Testis (tissue), 5 donors: ENCODE measurements at places on chromosomes 1 and 21. TPM values are rescaled to one million over a fixed set of nuclear protein-coding genes. Genes with fewer than 3 reads are reported as not detected.

GRCh38 chr1:20376171-20376570, 85.5 kb downstream of the VWA5B1 start:
- DNase-seq, result no peak

DNA sequence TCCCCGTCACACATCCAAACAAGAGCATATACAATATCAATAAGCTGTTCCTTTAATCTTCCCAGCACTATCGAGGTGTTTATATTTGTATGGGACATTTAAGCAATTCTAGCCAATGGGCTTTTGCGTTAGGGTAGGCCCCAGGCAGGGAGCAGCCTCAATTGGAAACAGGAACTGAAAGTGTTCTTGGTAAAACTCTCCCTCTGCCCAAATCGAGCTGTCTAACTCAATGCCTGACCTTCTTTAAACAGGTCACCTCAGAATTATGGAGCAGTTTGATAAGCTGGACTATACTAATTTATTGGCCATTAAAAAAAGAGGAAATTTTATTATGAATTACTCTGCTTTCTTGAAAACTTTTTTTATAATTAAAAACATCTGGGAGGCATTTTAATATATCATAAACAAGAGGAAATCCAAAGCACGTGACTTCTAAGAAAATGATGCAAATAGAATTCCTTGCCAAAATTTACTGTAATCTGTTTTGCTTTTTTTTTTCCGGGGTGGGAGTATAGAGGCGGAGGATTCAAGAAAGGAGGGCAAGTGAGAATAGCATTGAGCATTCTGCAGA, 498.1 kb downstream of the LMO4 start:
- peak; percentile 67 for DNase-seq

DNA sequence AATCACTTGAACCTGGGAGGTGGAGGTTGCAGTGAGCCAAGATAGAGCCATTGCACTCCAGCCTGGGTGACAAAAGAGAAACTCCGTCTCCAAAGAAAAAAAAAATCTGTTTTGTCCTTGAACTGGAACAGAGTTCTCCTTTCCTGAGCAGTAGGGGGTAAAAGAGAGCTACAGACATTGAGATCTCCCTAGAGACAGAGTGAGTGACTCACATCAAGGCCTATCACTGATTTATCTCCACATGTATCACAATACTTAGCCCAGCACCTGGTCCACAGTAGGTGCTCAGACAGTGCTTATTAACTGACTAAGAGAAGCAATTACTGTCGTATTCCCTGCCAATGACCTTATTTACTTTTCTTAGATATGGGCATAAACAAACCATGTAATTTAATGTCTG, 354.1 kb upstream of the C1orf87 start:
- DNase-seq, result no peak

- peak; percentile 66 for DNase-seq
These were observed 733 bp downstream of the KDM5B start for GRCh38 chr1:202807451-202807925.

DNA sequence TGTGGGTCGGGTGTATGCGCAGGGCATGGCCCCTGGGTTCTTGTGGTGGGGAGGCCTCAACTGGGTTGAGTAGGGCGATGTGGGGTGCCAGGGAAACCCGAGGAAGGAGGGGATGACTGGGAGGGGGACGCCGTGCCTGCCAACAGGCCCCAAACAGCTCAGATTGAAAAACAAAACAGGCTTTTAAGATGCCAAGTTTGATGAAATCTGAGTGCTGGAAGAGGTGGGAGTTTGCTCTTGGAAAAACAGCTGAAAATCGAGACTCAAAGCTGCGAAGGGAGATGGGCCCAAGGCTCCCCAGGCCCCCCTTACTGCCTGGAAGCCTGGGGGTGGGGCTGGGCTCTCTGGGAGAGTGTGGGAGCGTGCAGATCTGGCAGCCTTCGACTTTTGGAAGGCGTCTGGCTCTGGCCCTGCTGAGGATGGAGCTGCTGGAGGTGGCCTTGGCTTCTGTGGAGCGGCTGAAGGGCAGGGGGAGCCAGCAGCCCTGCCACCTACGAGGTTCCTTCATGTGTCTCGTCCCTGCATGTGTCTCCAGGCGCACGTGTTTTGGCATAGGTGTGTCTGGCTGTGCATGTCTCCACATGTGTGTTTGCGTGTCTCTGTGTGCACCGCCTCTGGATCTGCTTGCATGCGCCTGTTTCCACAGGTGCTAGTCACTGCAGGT, 33.3 kb downstream of the PTPRF start:
- DNase-seq, result peak; percentile 56

DNA sequence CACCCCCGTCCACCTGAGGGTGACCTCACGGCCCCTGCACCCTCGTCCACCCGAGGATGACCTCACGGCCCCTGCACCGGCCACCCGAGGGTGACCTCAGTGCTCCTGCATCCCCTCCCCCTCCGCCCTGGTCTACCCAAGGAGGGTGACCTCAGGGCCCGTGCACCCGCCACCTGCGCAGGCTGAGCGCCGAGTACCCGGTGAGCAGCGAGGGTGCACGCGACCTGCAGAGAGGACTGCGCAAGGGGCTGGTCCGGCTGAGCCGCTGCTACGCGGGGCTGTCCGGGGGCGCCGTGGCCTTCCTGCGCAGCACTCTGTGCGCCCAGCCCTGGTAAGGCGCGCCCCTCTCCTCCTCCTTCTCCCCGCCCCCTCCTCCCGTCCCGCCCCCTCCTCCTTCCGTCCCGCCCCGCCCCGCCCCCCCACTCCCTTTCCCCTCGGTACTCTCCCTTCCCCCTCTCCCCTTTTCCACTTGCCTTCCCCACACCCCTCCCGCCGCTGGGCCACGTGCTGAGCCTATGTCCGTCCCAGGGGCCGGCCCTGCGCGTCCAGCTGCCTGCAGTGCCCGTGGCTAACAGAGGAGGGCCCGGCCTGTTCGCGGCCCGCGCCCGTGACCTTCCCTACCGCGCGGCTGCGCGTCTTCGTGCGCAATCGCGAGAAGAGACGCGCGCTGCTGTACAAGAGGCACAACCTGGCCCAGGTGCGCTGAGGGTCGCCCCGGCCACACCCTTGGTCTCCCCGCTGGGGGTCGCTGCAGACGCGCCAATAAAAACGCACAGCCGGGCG, 28.4 kb downstream of the TRIM11 start:
- peak; percentile 81 for DNase-seq

Gene C1orf146
- polyA plus RNA-seq, result 11.1 TPM

GRCh38 chr21:32523988-32524719, 61.2 kb downstream of the TCP10L start:
- no peak for DNase-seq

Gene PCAT6
- polyA plus RNA-seq, result 80.5 TPM

DNA sequence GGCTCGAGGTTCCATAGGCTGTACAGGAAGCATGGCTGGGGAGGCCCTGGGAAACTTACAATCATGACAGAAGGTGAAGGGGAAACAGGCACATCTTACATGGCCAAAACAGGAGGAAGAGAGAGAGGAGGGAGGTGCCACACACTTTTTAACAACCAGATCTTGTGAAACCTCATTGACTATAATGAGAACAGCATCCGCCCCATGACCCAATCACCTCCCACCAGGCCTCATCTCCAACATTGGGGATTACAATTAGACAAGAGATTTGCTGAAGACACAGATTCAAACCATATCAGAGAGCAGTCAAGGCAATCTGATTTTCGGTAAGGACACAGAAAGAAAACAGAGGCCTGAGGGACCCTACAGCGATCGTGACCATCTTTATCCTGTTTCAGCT, 41.7 kb downstream of the TNFRSF9 start:
- no peak for DNase-seq

Gene ARHGAP29
- 24.9 TPM for polyA plus RNA-seq

Gene GPA33
- 1.1 TPM for polyA plus RNA-seq

DNA sequence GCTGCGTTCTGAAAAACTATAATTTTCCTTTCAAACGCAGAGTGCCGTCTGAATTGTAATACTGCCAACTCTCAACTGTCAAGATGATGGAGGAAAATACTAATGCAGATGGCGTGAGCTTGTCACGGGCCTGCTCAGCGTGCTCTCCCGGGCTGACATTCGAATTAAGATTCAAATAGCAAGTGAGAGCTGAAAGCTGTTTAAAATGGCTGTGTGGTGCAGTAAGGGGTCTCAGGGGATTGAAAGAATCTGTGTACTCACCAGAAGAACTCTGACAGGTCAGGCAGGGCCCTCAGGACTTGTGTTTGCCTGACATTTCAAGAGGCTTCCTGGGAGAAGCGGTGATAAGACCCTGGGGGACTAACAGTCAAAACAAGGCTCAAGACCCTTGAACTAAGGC, 33.1 kb downstream of the ZMYND12 start:
- no peak for DNase-seq

DNA sequence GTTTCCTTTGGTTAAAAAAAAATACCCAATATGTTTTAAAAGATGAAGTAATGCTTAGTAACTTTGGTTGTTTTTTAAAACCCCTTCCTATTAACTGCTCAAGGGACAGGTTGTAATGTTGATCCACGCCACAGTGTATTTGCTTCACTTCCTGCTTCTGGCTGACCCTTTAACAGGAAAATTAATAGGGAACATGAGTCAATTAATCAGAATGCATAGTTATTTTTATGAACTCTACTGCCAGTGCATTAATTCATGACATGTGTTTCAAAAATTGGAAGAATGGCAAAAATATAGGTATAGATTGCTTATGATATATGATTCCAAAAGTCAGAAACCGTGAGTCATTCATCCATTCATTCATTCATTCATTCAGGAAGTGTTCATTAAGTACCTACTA, 204.8 kb downstream of the SETD4 start:
- no peak for DNase-seq

DNA sequence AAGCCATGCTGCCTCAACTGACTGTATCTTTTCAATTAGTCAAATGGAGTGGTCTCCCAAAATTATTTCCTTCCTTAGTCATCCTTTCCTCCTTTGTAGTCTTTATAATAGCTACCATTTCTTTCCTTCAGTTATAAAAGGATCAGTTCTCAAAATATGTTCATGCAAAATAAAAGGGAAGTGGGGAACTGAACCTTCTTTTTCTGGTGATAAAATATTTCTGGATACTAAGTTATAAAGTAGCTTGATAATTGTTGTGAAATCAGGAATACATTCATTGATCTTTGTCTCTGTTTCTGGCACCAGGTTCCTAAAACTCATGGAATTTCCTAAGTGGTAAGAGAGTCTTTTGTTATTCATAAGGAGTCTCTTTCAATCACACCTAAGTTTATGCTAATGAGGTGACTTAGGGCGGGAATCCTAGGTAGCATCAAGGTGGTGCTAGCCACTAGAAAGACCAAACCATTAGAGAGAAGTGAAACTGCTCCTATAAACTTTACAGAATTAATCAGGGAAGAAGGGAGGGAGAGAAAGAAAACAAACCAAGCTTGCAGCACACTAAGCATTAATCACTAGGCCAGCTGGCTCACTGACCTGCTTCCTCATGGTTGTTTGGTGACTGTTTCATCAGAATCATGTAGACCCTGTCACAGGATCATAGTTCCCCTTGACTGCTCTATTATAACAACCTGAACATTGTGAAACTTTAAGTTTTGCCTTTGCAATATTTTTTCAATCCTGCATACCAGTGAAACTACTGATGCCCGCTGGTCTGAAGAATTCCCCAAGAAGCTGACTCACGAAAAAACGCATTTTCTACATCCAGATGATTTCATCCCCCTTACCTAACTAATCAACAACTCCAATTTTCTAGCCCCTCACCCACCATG, 161.6 kb upstream of the PTBP2 start:
- no peak for DNase-seq

Gene LCA5L
- 88.0 TPM for polyA plus RNA-seq

Gene LMX1A
- 2.6 TPM for polyA plus RNA-seq

Gene OR10J1
- polyA plus RNA-seq, result 8.3 TPM

- DNase-seq, result no peak
These were observed 47.3 kb downstream of the RAP1GAP start for GRCh38 chr1:21621761-21622436.

Gene MRPS14
- polyA plus RNA-seq, result 42.8 TPM

DNA sequence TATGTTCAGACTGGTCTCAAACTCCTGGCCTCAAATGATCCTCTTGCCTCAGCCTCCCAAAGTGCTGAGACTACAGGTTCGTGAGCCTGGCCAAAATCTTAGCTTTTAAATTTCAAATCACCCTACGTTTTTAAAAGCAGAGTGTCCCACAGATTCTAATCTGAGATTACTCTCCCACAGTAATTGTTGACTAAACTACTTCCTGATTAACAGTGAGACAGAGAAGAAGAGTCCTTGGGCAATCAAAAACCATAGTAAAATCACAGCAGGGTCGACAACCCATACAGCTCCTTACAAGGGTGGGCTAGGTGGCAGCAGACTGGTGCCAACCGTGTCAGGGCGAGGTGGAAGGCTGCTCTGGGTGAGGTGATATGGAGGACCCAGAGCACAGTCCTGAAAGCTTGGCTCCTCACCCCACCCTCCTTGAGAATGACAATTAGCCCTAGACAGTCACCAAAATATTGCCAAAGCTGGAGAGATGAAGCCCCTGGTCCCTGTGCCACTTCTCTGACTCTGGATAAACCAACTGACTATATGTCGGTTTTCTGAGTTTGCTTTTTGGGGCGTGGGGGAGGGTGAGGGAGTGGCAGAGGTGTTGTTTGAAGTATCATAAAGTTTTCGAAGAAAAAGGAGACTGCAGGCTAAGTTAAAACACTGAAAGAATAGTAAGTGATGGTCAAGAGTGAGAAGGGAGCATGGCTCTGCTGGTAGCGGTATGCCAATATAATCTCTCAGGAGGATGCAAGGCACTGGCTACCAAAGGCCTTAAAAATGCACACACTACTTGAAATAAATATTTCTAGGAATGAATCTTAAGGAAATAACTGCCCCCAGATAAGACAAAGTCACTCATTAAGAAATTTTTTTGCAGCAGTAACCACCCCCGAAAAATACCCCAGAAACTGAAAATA, 86.8 kb downstream of the SLC45A1 start:
- DNase-seq, result no peak

Gene OR4F16
- not detected for polyA plus RNA-seq

DNA sequence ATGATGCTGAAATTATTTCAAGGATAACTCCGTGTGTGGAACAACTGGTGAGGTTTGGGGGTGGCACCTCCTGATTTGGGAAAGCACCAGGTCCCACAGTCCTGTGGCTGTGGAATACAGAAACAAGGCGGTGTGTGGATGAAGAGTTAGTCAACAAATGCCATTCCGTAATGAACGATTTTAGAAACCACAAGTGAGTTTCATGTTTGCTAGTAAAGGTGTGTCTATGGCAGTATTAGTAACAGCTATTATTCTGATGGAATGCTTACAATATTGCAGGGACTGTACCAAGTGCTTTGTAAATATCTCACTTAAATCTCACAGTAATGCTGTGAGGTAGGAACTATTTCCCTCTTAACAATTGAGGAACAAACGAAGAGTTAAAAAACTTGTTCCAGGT, 53.8 kb downstream of the B3GALNT2 start:
- no peak for DNase-seq

DNA sequence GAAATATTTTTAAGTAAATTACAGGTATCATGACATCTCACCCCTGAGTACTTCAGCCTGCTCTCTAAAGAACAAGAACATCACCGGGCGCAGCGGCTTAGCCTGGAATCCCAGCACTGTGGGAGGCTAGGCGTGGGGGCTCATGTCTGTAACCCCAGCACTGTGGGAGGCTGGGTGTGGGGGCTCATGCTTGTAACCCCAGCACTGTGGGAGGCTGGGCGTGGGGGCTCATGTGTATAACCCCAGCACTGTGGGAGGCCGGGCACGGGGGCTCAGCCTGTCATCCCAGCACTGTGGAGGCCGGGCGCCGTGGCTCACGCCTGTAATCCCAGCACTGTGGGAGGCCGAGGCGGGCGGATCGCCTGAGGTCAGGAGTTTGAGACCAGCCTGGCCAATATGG, 7.7 kb upstream of the CDK11B start:
- no peak for DNase-seq

- no peak for DNase-seq
These were observed 382.9 kb downstream of the NTNG1 start for GRCh38 chr1:107523736-107524135.

GRCh38 chr1:33606272-33606671, 133.8 kb downstream of the ZSCAN20 start:
- no peak for DNase-seq

GRCh38 chr1:92481971-92482664, 4.6 kb downstream of the GFI1 start:
- DNase-seq, result no peak

Gene SLC45A1
- polyA plus RNA-seq, result 5.6 TPM
